Stimulated activated CD4-positive, alpha-beta T cell treated with anti-CD3 and anti-CD28 coated beads, Interleukin-12 subunit alpha, Interleukin-12 subunit beta, amount 100 ng/mL, for 48 hours (primary cell): ENCODE measurements at places on chromosomes 5 and 9.

- no peak for DNase-seq
These were observed 2.1 kb upstream of the PCDHGA1 start for GRCh38 chr5:141328231-141328630.

DNA sequence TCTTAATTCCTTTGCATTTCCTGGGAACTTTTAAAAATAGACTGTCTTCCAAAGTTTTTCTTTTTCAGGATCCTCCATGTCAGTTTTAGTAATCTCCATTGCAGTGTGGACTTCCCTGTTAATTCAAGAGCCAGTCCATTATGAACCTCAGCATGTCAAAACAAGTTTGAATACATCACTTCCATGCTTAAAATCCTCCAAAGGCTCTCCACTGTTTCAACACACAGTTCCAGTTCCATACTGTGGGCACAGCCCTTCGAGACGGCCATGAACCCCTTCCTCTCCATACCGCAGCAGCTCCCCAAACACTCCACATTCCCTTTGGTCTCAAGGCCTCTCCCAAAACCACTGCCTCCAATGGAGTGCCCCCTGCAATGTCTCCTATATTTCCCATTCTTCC lies 19.5 kb downstream of the LIFR start:
- DNase-seq: no peak

GRCh38 chr5:53915120-53915519 lies 354.7 kb downstream of the NDUFS4 start:
- no peak for DNase-seq

DNA sequence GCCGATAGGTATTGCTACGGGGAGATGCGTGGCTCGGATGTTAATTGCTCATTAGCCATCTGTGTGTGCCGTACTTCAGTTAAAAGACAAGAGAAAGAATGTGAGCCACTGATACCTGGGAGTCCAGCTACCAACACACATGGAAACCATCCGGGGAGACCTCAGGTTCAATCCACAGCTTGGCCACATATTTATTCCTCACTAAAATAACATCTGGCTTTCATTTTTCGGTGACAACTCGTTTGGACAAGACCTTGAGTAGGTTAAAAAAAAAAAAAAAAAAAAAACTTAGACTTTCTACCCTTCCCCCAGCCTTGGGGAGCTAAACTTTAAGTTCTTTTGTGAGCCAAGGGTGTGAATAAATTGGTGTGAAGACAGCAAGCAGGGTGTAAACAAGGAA lies 84.1 kb downstream of the SLIT3 start:
- no peak for DNase-seq

- DNase-seq: no peak
These were observed 19.7 kb downstream of the TMEM161B start for GRCh38 chr5:88248743-88249540.

- DNase-seq: no peak
These were observed 2.4 kb downstream of the SEC61B start for GRCh38 chr9:99224445-99224844.

- DNase-seq: no peak
These were observed 297.8 kb downstream of the EPB41L4A start for GRCh38 chr5:112121258-112121657.

GRCh38 chr5:162593881-162594280 lies 526.3 kb downstream of the GABRG2 start:
- DNase-seq: no peak

GRCh38 chr9:135086597-135087488 lies 625 bp upstream of the OLFM1 start:
- DNase-seq: no peak

- DNase-seq: no peak
These were observed 13.8 kb downstream of the GSN start for GRCh38 chr9:121281614-121282276.

DNA sequence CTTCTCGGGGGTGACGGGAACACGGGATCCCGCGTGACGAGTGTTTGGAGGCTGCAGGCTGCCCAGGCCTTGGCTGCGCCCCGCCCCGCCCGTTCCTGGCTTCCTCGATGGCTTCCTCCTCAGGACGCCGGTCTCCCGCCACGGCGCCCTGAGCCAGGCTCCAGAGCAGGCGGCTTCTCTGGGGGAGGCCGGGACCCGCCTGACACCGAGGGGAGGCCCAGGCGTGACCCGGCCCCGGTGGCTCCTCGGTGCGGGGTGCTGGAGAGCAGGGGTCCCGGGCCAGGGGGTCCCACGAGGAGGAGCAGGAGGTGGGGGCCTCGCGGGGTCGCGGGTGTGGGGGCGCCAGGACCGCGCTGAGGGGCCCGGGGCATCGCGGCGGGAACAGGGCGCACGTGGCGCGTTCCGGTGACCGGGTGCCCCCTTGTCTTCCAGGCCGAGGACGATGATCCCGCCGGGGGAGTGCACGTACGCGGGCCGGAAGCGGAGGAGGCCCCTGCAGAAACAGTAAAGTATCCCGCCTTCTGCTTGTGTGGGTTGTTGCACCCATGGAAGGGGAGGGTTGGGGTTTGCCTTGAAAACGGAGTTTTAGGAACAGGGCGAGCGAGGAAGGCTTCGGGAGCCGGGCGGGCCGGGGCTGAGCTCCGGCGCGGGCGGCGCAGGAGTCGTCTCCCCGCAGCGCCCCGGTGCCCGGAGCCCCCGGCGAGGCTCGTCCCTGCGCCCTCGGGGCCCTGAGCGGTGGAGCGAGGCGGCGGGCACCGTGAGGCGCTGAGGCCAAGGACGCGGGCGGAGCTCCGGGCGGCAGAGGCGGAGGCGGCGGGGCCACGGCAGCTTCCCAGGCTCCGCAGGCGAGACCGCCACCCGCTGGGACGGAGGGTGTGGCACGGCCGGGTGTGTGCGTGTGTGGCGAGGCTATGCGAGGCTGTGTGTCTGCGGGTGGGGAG lies 22.2 kb downstream of the AHRR start:
- DNase-seq: no peak

- no peak for DNase-seq
These were observed 3.2 kb downstream of the CDK7 start for GRCh38 chr5:69237877-69238276.

DNA sequence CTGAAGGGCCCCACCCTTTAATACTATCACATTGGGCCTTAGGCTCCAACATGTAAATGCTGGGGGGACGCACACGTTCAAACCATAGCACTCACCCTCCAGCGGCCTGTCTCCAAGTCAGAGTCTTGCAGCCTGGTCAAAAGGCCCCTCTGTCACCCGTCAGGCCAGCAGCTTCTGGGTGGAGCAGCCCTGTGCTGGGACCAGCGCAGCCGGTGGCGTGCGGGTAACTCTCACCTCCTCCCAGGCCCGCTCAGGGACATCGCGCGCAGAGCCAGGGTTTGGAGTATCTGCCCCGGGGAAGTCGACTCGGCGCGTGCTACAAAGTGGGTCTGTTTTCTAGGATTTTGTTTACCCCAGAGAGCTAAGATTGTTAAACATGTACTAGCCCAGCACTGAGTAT lies 93.0 kb upstream of the COL5A1 start:
- no peak for DNase-seq

- DNase-seq: no peak
These were observed 876.8 kb upstream of the WWC1 start for GRCh38 chr5:167414611-167415010.

DNA sequence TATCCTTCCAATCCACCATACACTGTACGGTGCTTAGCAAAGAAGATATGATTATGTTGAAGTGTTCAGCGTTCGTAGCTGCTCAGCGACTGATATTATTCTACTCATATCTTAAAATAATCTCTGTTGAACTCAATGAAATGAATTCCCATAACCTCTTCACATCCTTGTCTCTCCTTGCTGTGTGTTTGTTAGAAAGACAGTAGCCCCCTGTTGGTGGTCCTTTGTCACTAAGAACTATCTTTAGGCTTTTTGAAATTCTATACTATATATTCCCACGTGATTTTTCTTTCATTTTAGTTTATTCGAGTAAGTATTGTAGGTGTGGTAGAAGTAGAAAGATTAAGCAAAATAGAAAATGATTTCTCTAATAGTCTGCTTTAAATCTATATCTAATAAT lies 762.8 kb upstream of the WWC1 start:
- no peak for DNase-seq

GRCh38 chr9:132168347-132168746 lies 6.5 kb downstream of the NTNG2 start:
- no peak for DNase-seq

- no peak for DNase-seq
These were observed 1.3 kb downstream of the TMEM268 start for GRCh38 chr9:114612272-114612923.

GRCh38 chr9:120571443-120572257 lies 8.3 kb downstream of the CDK5RAP2 start:
- DNase-seq: no peak

DNA sequence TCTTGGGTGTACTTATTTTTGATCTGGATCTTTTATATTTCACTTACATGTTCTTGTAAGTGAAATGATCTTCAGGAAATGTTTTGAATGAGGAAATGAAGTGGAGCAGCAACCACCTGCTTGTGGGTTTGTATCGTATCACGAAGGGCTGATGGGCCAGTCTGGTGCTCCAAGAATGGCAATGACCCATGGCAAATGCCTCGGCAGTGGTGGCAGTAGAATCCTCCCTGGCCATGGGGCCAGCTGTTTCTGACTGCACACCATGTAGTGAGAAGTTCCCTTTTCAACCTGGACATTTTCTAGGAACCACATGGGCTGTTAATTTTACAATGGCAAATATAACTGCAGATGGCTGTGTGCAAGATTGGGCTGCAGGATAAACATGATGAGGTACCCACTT lies 29.9 kb downstream of the MAT2B start:
- no peak for DNase-seq

DNA sequence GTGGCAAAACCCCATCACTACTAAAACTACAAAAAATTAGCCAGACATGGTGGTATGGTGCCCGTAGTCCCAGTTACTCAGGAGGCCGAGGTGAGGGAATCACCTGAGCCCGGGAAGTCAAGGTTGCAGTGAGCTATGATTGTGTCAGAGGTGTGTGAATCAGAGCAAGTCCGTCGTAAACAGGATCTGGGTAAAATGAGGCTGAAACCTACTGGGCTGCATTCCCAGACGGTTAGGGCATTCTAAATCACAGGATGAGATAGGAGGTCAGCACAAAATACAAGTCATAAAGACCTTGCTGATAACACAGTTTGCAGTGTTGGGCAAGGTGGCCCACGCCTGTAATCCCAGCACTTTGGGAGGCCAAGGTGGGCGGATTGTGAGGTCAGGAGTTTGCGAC lies 1.9 kb upstream of the CLTB start:
- no peak for DNase-seq

GRCh38 chr5:59412428-59412827 lies 481.1 kb downstream of the PDE4D start:
- DNase-seq: no peak

DNA sequence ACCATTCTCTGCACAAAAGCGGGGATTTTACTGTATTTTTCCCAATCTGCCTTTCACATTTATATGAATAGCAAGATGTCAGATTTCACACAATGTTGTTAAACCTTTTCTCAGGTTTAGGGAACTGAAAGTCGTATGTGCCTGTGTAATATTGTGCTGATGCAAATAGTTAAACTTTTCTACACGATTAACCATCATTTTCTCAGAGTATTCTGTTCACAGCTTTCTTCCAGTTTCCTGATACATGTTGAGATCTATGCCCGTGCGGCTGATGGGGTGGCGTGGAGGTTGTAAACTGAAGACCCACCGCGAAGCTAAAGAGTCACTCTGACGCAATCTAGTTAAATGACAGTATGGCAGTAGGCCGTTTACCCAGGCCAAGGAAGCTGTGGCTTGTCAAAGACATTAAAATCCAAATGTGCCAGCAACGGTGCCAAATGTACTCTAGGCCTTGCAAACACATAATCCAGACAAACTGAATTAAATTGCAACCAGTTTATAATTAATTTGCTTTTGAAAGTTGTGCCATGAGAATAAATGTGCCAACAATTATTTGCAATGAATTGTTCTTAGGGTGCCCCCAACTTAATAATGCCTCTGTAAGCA lies 145.7 kb downstream of the EBF1 start:
- DNase-seq: no peak

DNA sequence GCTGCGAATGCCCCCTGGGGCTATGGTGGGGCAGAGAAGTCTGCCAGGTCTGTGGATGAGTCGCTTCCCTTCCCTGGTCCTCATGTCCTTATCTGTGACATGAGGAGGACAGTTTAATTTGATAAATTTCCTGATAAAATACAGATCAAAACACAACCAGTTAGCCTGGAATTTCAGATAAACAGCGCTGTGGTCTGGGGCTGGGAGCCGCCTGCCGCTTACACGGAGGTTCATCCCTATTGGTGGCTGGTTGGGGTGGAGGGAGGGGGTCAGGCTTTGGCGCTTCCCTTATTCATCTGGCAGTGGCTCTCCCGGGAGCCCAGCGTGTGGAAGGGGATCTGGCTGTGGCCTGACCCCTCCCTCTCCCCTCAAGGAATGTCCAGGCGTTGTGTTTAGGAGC lies 17.9 kb downstream of the CRB2 start:
- no peak for DNase-seq

GRCh38 chr9:70260007-70260443 lies 1.2 kb downstream of the SMC5 start:
- no peak for DNase-seq

- no peak for DNase-seq
These were observed 43.9 kb upstream of the RNF130 start for GRCh38 chr5:180115326-180116076.

- no peak for DNase-seq
These were observed 201.2 kb downstream of the EBF1 start for GRCh38 chr5:158898185-158899177.

GRCh38 chr9:120436983-120437475 lies 142.9 kb downstream of the CDK5RAP2 start:
- no peak for DNase-seq

DNA sequence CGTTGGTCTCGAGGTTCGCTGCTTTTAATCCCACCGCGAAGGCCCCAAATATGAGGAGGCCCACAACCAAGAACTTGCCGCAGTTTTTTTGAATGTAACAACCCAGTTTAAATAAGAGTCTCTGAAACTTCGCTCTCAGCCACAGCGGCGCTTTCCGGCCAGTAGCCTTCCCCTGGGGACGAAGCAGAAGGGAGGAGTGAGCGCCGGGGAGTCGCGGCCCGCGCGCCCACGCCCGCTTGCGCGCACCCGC lies 10.4 kb downstream of the PTCH1 start:
- DNase-seq: no peak

DNA sequence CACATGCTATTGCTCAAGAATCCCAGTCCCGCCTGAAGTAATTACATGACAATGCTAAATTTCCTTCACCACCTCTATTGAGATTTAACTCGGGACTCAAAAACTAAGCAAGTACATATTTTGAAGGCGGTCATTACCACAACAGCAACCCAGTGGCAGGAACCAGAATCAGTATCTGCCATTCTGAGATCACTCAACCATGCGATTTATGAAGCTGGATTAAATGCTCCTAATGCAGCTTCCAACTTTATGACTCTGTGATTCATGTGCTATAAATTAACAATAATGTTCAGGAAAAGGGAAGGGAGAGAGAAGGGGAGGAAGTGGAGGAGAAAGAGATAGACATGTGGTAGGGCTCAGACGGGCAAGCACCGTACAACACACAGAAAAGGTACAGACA lies 194.7 kb downstream of the DNAH5 start:
- DNase-seq: no peak
